ENCODE measurements at places on chromosomes 12 and 14. TPM values are rescaled to one million over a fixed set of nuclear protein-coding genes. Genes with fewer than 3 reads are reported as not detected.

- no peak overlapping the region for H3K4me3 ChIP-seq
- H3K27me3 ChIP-seq, result no peaks in the 10 kb centered on the region
- no peaks in the 10 kb centered on the region for H3K4me1 ChIP-seq
- H3K36me3 ChIP-seq, result no peaks in the 10 kb centered on the region
- DNase-seq, result no peak
Observed at GRCh38 chr12:81128930-81129554, 51.2 kb downstream of the ACSS3 start.

Gene POTEM
- total RNA-seq, result not detected

Gene TAS2R30
- total RNA-seq, result 9.9 TPM

DNA sequence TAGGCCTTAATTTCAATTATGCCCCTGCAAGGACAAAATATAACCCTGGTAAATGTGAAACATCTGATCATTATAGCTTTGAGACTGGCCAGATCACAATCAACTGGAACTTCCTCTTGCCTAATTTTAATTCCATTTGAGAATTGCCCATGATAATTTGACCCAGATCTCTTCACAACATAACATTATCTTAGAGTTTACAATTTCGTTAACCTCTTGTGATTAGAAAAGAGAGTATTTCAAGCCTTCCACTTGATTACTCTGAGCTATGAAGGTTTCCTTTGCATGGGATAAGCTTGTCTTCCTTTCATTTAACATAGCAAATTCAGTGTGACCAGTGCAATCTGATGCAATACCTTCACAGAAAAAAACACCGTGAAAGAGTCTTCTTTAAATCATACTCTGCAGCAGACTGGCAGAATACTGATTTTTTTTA, 143.6 kb downstream of the DUSP6 start:
- no peaks in the 10 kb centered on the region for H3K4me1 ChIP-seq
- DNase-seq, result no peak
- no peak overlapping the region for H3K27ac ChIP-seq
- no peaks in the 10 kb centered on the region for H3K36me3 ChIP-seq
- no peaks in the 10 kb centered on the region for H3K27me3 ChIP-seq

DNA sequence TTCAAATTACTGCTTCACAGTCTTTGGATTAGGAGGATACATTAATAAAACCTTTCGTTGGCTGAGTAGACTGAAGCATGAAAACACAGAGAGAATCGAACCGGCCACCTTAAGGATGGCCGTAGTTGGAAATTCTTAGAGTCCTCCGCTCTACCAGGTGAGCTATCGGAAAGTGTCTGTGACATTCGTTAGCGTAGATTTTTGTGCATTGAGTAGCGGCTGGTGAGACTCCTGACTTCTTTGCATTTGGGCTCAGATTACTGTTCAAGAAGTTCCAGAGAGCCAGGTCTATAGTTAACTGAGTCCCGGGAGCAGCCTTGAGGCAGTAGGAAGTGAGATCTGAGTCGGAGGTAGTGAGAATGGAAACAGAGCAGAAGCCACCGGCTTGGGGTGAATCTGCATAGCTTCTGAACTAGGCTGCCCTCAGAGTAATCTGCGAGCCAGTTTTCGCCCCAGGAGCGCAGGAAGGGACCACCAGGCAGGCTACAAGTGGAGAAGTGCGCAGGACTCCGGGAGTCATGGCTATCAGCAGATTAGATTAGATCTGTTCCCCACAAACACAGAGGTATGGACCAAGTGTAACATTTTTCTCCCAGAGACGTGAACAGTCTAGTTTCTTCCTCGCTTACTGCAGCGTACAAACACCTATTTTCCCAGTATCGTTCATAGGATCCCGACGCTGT, 11.0 kb downstream of the OR6S1 start:
- peaks cover 42% of the 10 kb centered on the region for H3K4me1 ChIP-seq
- DNase-seq, result no peak
- no peaks in the 10 kb centered on the region for H3K36me3 ChIP-seq
- no peak overlapping the region for H3K27ac ChIP-seq

Gene RNASE7
- not detected for total RNA-seq

All from sigmoid colon (tissue), 7 donors.